ENCODE measurements at places on chromosomes 6 and 20. TPM values are rescaled to one million over a fixed set of nuclear protein-coding genes. Genes with fewer than 3 reads are reported as not detected.

B3GAT2 gene
- 8.1 TPM for total RNA-seq

GPLD1 gene
- total RNA-seq = 2.0 TPM

DNA sequence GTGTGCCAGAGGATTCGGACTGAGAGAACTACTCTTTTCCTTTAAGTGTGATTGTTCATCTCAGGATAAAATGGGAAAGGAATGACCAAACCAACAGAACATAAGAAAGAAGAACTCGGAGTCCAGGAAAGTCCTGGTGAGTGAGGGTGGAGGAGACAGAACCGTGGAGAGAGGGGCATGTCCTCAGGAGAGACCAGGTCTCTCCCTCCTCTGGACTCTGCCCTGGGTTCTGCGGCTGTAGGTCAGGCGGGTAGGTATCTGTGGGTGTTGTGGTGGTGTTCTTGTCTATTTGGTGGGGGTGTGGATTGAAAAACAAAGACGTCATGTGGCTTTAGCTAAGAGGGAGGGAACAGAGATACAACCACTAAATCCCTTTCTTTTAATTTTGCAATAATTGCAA is 29.1 kb upstream of the AGPAT4 start:
- no peaks in the 10 kb centered on the region for H3K27me3 ChIP-seq
- H3K36me3 ChIP-seq = peaks cover 5% of the 10 kb centered on the region
- no peak overlapping the region for H3K27ac ChIP-seq
- no peak overlapping the region for H3K4me3 ChIP-seq

IL17F gene
- total RNA-seq = not detected

GRCh38 chr6:157832250-157832967 is 9.4 kb downstream of the SNX9 start:
- no peaks in the 10 kb centered on the region for H3K36me3 ChIP-seq
- peak overlapping the region; percentile 81 for H3K4me3 ChIP-seq
- peak overlapping the region; percentile 100 for H3K27ac ChIP-seq
- no peak for DNase-seq
- peaks cover 11% of the 10 kb centered on the region for H3K27me3 ChIP-seq

- no peaks in the 10 kb centered on the region for H3K36me3 ChIP-seq
- H3K27ac ChIP-seq = no peak overlapping the region
- H3K27me3 ChIP-seq = peaks cover 2% of the 10 kb centered on the region
- peaks cover 28% of the 10 kb centered on the region for H3K4me1 ChIP-seq
- no peak overlapping the region for H3K4me3 ChIP-seq
- no peak for DNase-seq
Measured at GRCh38 chr6:111676383-111676782, 70.7 kb upstream of the TRAF3IP2 start.

GRCh38 chr20:59580146-59580946 is 24.0 kb upstream of the PHACTR3 start:
- H3K27me3 ChIP-seq = peaks cover 28% of the 10 kb centered on the region
- no peak overlapping the region for H3K27ac ChIP-seq
- H3K4me1 ChIP-seq = peaks cover 11% of the 10 kb centered on the region
- DNase-seq = no peak

SLC17A1 gene
- total RNA-seq = not detected

NRM gene
- total RNA-seq = 52.2 TPM

DNA sequence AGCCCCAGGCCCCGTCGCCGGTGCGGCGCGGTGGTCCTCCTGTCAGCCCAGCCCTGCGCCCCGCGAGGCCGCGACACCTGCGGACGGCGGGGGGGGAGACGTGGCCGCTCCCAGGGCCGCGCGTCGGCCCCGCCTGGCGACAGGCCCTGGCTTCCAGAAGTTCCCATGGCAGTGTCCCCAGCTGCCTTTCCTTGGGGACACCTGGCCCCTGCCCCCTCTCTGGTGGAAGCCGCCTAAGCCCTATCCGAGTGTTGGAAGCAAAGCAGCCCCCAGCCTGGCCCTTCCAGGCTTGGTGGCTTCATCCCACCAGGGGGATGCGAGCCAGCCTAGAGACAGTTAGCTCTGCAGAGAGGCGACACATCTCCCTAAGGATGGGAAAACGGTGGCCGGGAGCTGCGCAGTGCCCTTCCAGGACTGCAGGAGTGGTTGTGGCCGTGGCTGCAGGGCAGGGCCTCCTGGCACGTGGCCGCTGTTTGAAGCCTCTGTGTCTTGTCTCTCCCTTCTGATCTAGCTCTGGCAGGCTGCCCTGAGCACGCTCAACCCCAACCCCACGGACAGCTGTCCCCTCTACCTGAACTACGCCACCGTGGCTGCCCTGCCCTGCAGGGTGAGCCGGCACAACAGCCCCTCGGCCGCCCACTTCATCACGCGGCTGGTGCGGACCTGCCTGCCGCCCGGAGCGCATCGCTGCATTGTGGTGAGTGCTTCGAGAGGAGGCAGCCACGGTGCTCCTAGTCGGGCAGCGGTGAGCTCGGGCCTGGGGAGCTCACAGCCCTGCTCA is 816 bp downstream of the NPEPL1 start:
- peak overlapping the region; percentile 48 for H3K4me3 ChIP-seq
- no peaks in the 10 kb centered on the region for H3K36me3 ChIP-seq
- no peak for DNase-seq
- peak overlapping the region; percentile 21 for H3K27ac ChIP-seq
- H3K4me1 ChIP-seq = peaks cover 24% of the 10 kb centered on the region

EYS gene
- 13.2 TPM for total RNA-seq

TMEM74B gene
- total RNA-seq = 5.0 TPM

DNA sequence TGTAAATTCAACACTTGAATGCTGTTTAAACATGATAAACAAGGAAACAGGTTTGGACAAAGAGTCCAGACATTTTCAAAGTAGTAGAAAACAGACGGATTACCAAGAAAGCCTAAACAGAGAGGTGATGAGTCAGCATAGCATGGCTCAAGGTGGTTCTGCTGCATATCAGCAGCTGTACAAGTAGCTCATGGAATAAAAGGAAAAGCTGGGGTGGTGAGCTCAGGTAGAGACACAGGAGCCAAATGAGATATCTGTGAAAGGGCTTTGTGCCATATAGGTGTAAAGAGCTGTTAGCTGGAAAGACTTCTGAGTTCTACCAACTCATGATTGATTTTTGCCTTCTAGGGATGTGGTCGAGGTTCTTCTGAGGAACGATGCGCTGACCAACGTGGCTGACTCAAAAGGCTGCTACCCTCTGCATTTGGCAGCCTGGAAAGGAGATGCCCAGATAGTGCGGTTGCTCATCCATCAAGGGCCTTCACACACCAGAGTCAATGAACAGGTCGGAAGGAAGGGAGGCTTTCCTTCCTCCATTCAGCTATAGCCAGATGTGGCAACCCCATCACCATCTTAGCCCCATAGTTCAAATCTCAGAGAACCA is 80.7 kb downstream of the ANKS1A start:
- peaks cover 1% of the 10 kb centered on the region for H3K27me3 ChIP-seq
- H3K36me3 ChIP-seq = no peaks in the 10 kb centered on the region
- H3K4me1 ChIP-seq = no peaks in the 10 kb centered on the region
- no peak for DNase-seq
- no peak overlapping the region for H3K4me3 ChIP-seq

DNA sequence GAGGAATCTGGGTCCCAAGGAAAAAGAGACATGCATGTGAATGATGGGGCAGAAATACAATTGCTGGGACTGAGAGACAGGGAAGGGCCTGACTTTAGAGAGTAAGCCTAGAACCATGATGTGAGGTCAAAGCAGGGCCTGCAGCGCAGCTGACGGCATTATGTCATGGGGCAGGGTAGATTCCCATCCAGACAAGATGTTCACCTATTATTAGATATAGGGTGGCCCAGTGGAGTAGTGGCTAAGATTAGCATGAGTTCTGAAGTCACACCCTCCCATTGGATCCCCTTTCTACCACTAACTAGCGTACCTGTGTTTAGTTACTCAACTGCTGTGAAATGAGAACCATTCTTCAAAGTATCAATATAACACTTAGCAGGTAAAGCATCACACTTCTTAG is 39.6 kb downstream of the NDUFAF5 start:
- H3K4me3 ChIP-seq = no peak overlapping the region
- no peak for DNase-seq
- no peaks in the 10 kb centered on the region for H3K36me3 ChIP-seq
- H3K27me3 ChIP-seq = peaks cover 2% of the 10 kb centered on the region

- no peaks in the 10 kb centered on the region for H3K36me3 ChIP-seq
- no peak for DNase-seq
- H3K4me1 ChIP-seq = peaks cover 23% of the 10 kb centered on the region
Measured at GRCh38 chr20:62773845-62774714, 22.2 kb upstream of the MRGBP start.

DNA sequence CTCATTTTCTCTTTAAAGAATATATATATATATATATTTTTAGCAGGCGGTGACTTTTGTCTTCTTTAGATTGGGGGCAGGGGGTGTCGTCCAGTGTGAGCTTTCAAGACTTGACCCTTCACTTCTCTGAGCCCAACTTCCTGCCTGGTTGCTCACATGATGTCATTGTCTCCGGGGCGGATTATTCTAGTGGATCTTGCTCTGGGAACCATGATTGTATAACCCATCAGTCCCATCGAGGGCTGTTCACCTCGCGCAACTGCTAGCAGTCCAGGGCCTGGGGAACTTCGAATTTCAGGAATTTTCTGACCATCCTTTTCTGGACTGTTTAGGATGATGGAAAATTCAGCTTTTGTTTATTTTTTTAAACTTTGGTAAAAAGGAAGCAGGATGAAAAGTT is 1.0 kb downstream of the IGF2R start:
- H3K36me3 ChIP-seq = no peaks in the 10 kb centered on the region
- H3K27ac ChIP-seq = peak overlapping the region; percentile 69
- peaks cover 18% of the 10 kb centered on the region for H3K4me1 ChIP-seq
- H3K27me3 ChIP-seq = peaks cover 4% of the 10 kb centered on the region
- peak; percentile 28 for DNase-seq

NMBR gene
- total RNA-seq = not detected

DNA sequence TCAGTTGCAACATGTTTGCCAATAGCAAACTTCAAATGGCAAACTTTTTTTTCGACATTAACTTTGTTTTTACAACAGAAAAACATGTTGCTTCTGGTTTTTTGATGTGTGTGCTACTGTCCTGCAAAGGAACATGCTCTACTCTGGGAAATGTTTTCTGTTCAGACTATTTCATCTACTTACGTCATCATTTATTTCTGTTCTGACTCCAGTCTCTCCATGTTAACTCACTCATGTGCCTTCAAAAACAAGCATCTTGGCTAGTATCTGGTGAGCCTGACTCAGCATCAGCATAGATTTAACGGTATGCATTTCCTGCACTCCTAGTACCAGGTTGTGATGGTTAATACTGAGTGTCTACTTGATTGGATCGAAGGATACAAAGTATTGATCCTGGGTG is 36.1 kb upstream of the MAP7 start:
- DNase-seq = no peak
- no peak overlapping the region for H3K27ac ChIP-seq
- peaks cover 2% of the 10 kb centered on the region for H3K27me3 ChIP-seq
- H3K4me3 ChIP-seq = no peak overlapping the region

DNA sequence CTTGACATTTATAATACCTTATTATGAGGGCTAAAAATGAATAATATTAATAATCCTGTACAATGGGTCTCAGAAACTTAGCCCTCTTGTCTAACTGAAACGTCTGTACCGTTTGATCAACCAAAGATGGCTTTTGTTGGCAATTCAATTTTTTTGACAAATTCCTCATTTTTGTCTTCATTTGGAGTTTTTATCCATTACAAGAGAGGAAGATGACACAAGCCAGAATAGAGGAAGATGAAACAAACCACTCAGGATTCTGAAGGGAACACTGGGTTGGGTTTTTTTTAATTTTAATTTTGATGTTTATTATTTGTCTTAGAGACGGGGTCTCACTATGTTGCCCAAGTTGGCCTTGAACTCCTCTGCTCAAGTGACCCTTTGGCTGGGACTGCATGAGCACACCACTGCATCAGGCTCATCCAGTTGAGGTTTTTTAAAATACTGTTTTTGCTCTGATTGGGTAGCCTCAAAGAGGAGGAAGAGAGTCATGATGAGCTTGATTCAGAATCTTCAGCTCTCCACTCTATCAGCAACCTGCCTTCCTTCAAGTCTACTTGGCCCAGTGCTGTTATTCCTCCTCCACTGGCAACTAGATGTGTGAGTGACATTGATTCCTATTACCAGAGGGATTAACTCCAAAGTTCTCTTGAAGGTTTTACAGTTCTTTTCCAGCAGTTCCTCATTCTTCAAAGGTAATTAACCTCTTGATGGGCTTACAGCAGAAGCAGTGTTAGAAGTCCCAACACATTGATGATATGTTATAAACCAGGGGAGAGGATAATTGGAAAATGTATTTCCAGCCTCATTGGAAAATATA is 71.3 kb downstream of the ATXN1 start:
- no peak overlapping the region for H3K4me3 ChIP-seq
- no peak overlapping the region for H3K27ac ChIP-seq
- no peaks in the 10 kb centered on the region for H3K36me3 ChIP-seq
- no peak for DNase-seq
- H3K27me3 ChIP-seq = no peaks in the 10 kb centered on the region

GRCh38 chr6:26597821-26598220 is 1.1 kb downstream of the ABT1 start:
- no peak overlapping the region for H3K4me3 ChIP-seq
- no peak for DNase-seq
- peaks cover 5% of the 10 kb centered on the region for H3K27me3 ChIP-seq
- H3K4me1 ChIP-seq = no peaks in the 10 kb centered on the region
- no peaks in the 10 kb centered on the region for H3K36me3 ChIP-seq
- no peak overlapping the region for H3K27ac ChIP-seq

DNA sequence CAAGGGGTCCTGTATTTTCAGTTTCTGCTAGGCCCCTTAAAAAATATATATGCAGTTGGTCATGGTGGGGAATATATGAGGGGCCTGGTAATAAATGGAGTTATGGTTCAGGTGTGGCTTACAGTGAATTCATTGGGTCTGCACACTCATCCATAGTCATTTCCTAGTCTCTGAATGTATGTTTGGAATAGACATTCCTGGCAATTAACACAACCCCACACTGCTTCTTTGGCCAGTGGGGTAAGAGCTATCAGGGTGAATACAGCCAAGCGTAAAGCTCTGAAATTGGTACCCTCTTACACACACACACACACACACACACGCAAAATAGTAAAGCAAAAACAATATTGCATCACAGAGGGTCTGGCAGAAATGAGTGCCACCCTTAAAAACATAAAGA is 56.5 kb downstream of the QRSL1 start:
- H3K27ac ChIP-seq = no peak overlapping the region
- DNase-seq = no peak
- H3K4me1 ChIP-seq = no peaks in the 10 kb centered on the region
- no peaks in the 10 kb centered on the region for H3K27me3 ChIP-seq
- no peak overlapping the region for H3K4me3 ChIP-seq
- H3K36me3 ChIP-seq = no peaks in the 10 kb centered on the region

Measured in glutamatergic neuron (in vitro differentiated cells).